ENCODE measurements at places on chromosomes 12 and 14.

DNA sequence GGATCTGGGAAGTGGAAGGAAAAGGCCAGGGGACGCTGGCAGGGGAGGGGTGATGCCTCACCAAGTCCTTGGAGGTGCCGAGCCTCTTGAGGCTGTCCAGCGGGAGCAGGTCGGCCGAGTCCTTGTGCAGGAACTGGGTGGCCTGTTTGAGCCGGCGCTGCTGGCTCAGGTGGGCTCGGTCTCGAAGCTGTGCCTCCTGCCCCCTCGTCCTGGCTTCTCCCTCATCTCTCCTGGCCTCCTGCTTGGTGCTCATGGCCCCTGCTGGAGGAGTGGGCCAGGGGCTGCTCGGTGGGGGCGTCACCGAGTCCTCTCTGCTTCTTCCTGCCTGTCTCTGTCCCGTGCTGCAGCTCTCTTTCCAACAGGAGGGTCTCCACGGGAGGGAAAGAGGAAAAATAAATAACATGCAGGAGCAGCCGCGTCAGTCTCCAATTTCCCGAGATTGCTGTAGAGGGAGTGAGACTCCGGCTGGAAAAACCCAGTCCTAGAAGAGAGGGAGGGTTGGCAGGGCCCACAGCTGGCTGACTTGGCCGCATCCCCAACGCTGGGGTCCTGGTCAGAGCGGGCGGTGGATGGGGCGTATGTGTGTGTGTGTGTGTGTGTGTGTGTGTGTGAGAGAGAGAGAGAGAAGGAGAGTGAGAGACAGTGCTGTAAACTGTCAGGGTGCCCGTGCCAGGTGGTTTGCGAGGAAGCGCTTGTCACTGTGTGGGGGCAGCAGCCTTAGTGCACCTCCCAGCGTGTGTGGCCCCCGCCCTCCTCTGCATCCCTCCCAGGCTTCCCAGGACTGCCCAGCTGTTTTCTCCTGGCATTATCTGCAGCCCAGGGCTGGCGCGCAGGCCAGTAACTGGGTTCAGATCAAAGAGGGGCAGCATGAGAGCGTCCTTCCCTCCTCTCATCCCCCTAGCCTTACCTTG lies at the start of gene NRIP2:
Gene NRIP2, minus strand, starts transcription at position 455 of the 911 bp plus-strand sequence. Its CDS starts 52 bp downstream, at position 403.
- no peak for DNase-seq

DNA sequence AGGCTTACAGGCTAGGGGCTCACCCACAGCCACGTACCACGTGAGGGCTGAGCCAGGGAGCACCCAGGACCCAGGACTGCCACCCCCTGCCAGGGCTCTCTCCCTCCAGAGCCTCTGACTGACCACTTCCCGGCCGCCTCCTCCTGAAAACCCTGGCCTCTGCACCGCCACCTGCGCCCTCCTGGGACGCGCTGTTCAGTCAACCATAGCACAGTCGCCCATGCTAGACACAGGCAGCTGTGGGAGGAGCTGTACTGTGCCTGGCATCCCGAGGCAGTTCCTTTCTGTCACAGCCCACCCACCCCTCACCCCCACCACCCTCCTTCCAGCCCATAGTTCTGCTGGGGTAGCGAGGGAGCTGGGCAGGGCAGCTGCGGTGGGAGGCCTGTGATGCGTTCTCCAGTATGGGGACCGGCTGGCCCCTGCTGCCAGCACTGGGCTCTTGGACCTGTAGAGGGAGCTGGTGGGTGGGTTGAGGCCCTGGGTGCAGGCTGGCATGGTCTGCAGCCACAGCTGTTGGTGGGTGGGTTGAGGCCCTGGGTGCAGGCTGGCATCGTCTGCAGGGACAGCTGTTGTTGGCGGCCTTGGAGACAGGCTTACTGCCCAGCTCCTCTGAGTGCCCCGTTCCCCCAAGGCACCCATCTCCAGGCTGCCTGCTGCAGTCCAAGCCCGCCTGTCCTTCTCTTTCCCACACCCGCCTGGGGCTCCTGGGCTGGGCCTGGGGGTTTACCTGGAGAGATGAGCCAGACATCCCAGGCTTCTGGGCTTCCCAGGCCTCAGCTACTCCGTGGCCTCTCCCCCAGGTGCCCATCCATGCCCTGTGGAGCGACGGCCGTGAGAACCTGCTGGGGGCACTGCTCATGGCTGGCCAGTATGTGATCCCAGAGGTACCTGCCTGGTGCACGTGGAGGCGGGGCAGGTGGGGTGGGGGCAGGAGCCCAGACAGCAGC lies 11.5 kb downstream of the ASPG start:
- no peak for DNase-seq

- DNase-seq = no peak
Observed at GRCh38 chr12:89991807-89992590, 283.4 kb upstream of the ATP2B1 start.

GRCh38 chr12:75361408-75361807 lies 26.9 kb downstream of the GLIPR1L1 start:
- no peak for DNase-seq

DNA sequence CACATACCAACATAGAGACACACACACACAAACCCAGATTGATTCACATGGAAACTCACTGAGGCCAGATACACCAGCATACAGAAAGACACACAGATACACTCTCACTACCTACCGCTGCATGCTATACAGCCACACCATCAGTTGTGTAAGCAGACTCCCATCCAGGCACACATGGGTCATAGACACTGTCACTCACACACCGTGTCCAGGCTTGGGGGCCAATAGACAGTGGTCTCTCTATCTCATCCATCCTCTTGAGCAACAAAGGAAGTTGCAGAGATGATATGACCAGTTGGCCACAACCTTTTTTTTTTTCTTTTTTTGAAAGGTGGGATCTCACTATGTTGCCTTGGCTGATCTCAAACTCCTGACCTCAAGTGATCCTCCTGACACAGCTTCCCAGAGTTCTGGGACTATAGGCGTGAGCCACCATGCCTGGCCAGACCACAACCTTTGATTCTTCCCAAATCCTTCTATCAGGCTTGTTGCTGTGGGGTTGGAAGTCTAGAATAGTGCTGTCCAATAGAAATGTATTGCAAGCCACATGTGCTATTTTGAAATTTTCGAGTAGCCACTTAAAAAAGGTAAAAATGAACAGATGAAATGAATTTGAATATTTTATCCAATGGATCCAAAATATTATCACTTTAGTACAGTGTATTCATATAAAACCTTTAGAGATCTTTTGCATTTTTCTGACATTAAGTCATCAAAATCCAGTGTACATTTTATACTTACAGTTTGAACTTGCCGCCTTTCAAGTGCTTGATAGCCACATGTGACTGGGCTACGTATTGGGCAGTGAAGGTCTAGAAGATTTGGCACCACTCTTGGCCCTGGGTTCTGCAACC lies 7.4 kb downstream of the LRP1-AS start:
- DNase-seq = no peak
